ENCODE measurements at places on chromosomes 6 and 20.

DNA sequence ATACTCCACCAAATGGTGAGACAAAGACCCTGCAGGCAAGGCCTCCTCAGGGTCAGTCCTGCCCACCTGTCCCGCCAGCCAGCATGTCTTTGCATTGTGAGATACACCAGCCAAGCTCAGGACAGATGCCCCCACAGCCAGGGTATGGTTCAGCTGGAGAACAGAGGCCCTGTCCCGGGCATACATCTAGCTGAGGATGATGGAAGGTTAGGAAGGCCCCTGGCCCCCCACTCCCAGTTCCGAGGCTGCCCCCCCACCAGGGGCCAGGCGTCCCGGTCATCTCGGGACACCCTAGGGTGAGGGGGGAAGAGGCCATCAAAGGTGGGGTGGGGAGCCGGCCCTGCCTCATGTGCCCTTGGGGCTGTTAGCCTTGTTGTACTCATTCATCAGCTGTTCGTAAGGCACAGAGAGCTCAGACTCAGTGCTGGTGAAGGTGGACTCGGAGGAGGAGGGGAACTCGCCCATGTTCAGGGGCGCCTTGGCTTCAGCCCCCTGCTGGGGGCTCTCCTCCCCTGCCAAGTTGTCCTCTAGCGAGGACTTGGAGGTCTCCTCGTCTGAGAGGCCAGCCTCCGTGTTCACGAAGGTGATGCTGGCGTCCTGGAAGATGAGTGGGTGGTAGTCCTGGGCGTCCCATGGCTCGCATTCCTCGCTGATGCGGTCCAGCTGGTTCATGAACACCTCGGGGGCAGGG is 38.6 kb downstream of the KCNK5 start:
- DNase-seq = no peak

GRCh38 chr6:168724669-168725570 is 283.9 kb downstream of the SMOC2 start:
- DNase-seq = peak; percentile 19

DNA sequence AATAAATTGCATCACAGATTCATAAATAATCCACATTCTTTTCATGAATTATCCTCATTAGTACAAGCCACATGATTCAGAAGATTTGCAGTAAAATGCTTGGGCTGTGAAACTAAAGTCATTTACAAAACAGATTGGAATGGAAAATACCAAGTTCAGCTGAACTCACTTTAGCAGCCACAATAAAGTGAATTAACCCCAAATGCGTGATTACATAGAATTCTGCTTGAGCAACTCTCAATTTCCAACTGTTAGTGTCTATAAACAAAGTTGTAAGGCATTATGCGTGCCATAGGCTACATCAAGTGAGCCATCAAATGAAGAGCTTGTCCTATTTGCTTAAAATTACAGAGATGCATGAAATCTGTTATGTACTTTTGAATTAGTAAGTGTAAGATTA is 60.4 kb upstream of the GFRAL start:
- no peak for DNase-seq

GRCh38 chr6:170291271-170292110 is 613 bp upstream of the DLL1 start:
- no peak for DNase-seq

DNA sequence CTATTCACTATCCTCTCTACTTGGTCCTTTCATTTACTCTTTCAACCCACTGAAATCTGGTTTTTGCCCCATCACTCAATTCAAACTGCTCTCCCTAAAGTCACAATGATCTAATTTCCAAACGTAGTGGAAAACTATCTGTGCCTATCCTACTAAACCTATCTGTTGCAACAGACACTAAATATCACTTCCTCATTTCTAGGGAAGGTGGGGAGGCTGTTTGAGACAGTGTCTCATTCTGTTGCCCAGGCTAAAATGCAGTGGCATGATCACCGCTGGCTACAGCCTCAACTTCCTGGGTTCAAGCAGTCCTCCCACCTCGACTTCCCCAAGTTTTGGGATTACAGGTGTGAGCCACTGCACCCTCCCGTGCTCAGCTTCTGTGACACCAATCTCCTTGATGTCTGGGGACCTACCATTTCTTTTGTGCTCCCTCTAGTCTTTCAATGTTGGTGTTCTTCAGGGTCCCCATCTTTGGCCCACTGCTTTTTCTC is 8.8 kb downstream of the RANBP9 start:
- DNase-seq = no peak

GRCh38 chr6:129525055-129525454 is 184.9 kb downstream of the ARHGAP18 start:
- DNase-seq = no peak

- no peak for DNase-seq
These were observed 78.1 kb downstream of the MMUT start for GRCh38 chr6:49384904-49385303.

DNA sequence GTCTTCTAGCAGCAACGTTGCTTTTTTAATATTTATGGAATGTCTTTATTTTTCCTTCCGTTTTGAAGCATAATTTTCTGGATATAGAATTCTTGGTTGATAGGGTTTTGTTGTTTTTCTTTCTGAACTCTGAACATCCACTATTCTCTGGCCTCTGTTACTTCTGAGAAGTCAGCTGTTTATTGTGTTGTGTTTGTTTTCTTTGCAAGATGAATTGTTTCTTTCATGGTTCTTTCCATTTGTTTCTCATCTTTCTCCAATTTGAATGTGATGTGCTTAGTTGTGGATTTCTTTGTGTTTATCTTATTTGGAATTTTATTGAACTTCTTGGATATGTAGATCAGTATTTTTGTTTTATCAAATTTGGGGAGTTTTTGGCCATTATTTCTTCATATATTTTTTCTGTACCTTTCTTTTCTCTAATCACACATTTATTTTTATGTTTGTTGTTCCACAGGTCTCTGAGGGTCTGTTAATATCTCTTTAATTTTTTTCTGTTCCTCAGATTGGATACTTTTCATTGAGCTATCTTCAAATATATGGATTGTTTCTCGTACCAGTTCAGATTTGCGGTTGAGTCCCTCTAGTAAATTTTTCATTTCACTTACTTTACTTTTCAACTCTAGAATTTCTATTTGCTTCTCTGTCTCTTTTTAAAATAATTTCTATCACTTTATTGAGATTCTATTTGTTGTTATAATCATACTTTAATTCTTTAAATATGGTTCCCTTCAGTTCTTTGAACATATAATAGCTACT is 18.0 kb downstream of the HIVEP1 start:
- DNase-seq = no peak

DNA sequence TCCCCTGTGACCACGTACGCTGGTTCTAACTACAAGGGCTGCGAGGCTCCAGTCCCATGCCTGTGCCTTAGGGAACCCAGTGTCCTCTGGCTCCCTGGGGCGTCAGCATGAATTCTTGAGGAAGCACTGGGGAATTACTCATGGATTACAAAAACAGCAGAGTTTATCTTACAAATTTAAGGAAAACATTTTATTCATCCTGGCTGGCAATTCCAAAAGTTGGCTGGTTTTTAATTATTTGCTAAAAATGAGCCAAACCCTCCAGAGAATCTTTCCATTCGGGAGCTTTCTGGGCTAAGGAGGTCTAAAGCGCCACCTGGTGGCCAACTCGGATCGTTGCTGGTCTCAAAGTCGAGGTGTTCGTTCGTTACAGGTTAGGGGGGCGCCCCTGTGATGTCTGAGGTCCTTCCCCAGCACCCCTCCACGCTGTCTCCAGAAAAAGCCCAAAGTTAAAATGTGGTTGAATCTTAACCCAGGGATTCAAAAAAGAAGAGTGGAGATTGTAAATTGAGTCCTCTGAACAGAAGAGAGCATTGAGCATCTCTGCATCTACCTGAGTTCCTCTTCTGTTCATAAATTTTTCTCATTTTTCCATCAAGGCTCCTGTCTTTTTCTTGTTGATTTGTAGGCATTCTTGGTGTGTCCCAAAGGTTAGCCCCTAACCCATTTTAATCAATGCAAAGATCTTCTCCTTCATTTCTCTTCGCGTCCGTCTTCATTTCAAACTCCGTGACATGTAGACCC is 99.4 kb downstream of the BFSP1 start:
- peak; percentile 37 for DNase-seq

- no peak for DNase-seq
These were observed 241.5 kb upstream of the PLN start for GRCh38 chr6:118306392-118307238.

DNA sequence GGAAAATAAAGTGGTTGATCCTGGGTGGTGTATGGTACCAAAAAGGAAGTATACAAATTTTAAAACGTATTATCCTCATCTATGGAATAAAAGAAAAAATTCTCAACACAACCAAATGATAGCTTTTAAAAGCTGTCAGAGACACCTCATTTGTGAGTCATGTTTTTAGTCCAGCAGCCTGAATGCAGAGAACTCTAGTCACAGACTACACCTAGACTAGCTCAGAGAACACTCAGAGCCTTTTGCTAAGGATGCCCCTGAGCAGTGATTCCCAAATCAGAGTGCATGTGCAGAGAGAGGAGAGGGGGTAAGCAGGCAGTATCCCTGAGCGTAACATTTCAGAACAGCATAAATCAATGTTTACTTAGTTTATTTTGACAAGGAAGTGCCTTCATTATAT is 809.3 kb downstream of the HACE1 start:
- DNase-seq = no peak

- no peak for DNase-seq
These were observed 61.4 kb downstream of the EZR start for GRCh38 chr6:158757753-158758090.

GRCh38 chr6:18897350-18897749 is 510.2 kb downstream of the RNF144B start:
- no peak for DNase-seq

Data from left lung (tissue), 14 donors.